ENCODE measurements at places on chromosomes 1 and 21. TPM values are rescaled to one million over a fixed set of nuclear protein-coding genes. Genes with fewer than 3 reads are reported as not detected.

DNA sequence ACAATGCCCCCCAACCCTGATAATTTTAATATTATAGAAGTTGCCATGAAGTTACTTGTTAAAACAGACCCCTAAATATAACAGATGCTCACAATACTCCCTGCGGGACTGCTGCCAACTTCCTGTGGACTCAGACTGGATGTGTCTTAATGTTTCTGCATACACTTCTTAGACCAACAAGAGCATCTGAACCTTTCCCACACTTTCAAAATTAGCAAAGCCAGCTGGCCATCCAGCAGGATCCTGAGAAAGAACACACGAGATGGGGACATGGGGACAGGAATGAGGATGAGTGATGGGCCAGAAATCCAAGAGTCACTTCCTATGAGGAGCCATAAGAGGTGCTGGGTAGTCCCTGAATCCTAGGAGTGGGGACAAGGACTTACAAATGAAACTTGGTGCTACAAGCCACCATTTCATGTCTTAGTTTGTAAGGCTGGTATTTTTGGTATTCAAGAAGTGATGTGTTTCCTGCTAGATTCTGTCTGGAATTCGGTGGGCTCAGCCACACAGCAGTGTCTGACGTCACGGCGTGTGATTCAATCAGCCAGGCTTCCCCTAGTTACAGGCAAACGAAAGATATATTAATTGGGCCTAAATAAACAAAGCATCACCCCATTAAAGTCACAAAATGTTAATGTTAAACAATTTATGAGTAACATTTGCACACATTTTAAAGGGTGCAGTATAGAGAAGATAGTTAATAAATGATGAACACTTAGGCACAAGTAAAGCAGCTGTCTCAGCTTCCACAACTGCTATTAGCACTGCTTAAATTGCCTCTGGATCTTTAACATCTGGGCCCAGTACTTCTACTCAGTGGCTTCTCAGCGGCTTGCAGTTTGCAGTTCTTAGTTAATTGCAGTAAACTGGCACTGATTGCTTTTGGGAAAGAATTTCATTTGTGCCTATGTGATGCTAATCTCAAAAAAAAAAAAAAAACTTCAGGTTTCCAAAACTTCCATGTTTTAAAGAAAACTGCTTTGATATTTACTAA, 41.2 kb upstream of the RGS8 start:
- no peak for DNase-seq

DNA sequence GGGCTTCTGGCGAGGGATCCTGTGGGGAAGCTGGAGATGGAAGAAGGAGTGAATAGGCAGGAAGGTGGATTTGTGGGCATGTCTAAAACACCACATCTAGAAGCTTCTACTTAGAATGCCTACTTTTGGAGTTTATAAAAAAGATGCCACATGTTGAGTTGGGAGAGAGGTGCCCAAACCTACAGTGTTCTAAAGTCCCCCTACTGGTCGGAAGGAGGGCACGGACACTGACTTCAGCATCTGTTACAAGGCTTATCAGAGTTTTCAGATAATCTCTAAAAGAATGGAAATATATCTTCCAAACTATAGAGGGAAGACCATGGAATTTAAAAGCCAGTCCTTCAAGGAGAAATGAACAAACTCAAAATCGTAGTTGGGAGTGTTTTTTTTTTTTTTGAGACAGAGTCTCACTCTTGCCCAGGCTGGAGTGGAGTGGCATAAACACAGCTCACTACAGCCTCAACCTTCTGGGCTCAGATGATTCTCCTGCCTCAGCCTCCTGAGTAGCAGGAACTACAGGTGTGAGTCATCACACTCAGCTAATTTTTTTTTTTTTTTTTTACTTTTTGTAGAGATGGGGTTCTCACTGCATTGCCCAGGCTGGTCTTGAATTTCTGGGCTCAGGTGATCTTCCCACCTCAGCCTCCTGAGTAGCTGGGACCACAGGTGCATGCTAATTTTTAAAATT, 14.8 kb downstream of the IBA57 start:
- DNase-seq, result no peak

GNG4 gene
- 0.08 TPM for total RNA-seq

TAL1 gene
- total RNA-seq, result not detected

GRCh38 chr1:107532318-107532717, 391.5 kb downstream of the NTNG1 start:
- no peak for DNase-seq
